Heart right ventricle (tissue), 16 donors: ENCODE measurements at places on chromosomes 12 and 14. TPM values are rescaled to one million over a fixed set of nuclear protein-coding genes. Genes with fewer than 3 reads are reported as not detected.

DNA sequence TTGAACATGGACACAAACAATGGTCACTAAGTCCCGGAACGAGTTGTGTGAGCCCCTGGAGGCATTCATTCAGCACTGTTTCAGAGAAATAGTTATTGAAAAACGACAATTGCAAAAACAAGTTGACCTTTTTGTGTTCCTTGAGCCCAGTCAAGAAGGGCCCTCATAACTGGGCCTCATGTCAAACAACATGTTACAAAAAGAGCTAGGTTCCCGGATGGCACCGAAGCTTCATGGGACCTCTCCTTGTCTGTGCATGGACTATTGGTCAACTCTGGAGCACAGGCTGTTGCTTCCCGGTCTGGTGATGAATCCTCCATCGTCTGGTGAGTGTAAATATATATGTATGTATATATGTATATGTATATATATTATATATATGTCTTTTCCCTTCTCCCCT lies 176.6 kb downstream of the ALG10 start:
- no peaks in the 10 kb centered on the region for H3K4me1 ChIP-seq
- H3K27me3 ChIP-seq = no peaks in the 10 kb centered on the region
- H3K27ac ChIP-seq = no peak overlapping the region
- no peak overlapping the region for H3K4me3 ChIP-seq

- no peaks in the 10 kb centered on the region for H3K36me3 ChIP-seq
- DNase-seq = peak; percentile 83
- peak overlapping the region; percentile 59 for H3K27ac ChIP-seq
- no peak overlapping the region for H3K4me3 ChIP-seq
Observed at GRCh38 chr12:105409801-105410471, 79.4 kb downstream of the C12orf75 start.

The KRT6C gene
- not detected for total RNA-seq

DNA sequence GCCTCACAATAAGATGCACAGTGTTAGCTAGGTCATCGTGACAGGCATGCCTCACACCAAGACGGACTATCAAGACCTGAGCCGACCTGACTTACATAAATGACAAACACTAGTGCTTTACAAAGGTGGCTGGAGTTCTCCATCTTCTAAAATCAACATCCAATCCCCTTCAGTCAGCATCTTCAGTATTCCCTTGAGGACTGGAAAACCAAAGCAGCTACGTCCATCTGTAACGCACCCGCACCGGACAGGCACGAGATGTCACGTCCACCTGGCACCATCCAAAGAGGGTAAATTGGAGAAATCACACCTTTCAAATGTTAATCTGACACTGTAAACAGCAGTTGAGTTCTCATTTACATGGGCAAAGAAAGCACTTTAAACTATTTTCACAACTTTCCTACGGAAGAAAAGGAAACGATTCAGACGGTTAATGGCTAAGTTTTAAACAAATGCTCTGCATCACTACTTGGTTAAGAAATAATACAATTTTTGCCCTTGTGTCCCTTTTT lies 130.2 kb downstream of the PRICKLE1 start:
- H3K4me1 ChIP-seq = peaks cover 9% of the 10 kb centered on the region
- peaks cover 68% of the 10 kb centered on the region for H3K36me3 ChIP-seq
- H3K27ac ChIP-seq = no peak overlapping the region
- no peak overlapping the region for H3K4me3 ChIP-seq

The RNU4-1 gene
- total RNA-seq = 2,155 TPM

The ETFBKMT gene
- total RNA-seq = 5.8 TPM

The WNT1 gene
- total RNA-seq = not detected

GRCh38 chr14:41360126-41360525 lies 246.6 kb upstream of the LRFN5 start:
- H3K4me3 ChIP-seq = no peak overlapping the region
- H3K4me1 ChIP-seq = no peaks in the 10 kb centered on the region
- no peak overlapping the region for H3K27ac ChIP-seq

- H3K27ac ChIP-seq = no peak overlapping the region
- H3K27me3 ChIP-seq = no peaks in the 10 kb centered on the region
- peaks cover 6% of the 10 kb centered on the region for H3K36me3 ChIP-seq
- no peak overlapping the region for H3K4me3 ChIP-seq
- H3K4me1 ChIP-seq = peaks cover 44% of the 10 kb centered on the region
- DNase-seq = no peak
Observed at GRCh38 chr14:60300019-60300418, 51.0 kb downstream of the PPM1A start.

DNA sequence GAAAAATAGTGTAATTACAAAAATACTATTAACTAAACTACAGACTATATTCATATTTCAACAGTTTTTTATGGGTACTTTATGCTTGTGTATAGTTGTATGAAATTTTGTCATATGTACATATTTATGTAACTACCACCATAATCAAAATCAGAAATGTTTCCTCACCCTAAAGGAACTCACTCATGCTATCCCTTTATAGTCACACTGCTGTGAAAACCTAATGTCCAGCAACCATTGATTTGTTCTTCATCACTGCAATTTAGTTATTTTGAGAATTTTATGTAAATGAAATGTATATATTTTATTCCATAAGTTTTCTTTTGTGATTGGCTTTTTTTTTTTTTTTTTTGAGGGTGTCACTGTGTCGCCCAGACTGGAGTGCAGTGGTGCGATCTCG lies 278.9 kb upstream of the SLC16A7 start:
- DNase-seq = no peak
- H3K36me3 ChIP-seq = no peaks in the 10 kb centered on the region
- no peak overlapping the region for H3K27ac ChIP-seq
- no peaks in the 10 kb centered on the region for H3K4me1 ChIP-seq

The YAF2 gene
- total RNA-seq = 67.6 TPM

GRCh38 chr14:76136476-76137110 lies 15.1 kb upstream of the GPATCH2L start:
- no peaks in the 10 kb centered on the region for H3K4me1 ChIP-seq
- no peak overlapping the region for H3K4me3 ChIP-seq
- peaks cover 91% of the 10 kb centered on the region for H3K27me3 ChIP-seq

DNA sequence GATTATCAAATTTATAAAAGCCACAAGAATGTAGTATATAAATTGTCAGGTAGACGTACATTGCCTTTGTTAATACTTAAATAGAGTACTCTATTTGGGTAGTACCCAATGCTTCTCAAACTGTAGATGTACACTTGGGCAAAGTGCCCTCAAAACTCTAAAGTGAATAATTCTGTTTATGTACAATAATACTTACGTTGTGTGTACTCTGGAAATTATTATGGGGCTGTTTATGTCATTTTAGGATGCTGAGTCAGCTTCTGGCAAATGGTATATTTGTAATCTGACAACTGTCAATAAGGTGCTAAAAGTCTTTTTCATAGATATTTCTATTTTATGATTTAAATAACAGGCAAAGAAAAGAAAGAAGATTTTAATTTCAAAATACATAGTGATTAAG lies 102.4 kb downstream of the CCDC91 start:
- no peaks in the 10 kb centered on the region for H3K36me3 ChIP-seq
- H3K27ac ChIP-seq = no peak overlapping the region
- H3K4me3 ChIP-seq = no peak overlapping the region
- H3K27me3 ChIP-seq = no peaks in the 10 kb centered on the region

DNA sequence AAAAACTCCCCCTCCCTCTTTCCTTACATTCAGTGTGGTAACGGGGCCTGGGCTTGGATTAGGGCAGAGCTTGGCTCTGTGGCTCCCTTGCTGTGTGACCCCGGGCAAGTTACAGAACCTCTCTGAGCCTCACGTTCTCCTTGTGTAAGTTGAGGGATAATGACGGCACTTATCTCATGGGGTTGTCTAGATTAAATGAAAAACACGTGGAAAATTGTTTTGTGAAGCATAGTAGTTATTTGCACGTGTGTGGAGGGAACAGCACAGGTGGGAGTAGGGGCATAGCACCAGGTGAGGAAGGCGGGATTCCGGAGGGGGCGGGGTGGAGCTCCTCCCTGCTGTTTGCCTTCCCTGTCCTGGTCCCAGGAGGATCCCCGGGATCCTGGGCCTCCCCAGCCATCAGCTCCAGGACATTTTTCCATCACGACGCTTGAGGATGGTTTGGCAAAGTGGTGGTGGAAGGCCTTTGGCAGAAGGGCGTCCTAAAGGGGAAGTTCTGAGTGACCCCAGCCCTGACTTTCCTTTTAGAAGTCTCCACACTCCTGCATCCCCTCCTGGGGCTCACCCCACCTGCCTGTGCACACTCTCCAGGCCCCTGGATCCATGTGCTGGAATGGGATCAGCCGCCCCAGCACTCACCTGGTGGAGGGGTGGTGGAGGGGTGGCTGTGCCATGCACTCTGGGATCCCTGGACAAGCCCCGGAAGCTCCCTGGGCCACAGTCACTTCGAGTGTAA lies 22.7 kb downstream of the LRTM2 start:
- no peaks in the 10 kb centered on the region for H3K27me3 ChIP-seq
- H3K4me3 ChIP-seq = no peak overlapping the region
- H3K4me1 ChIP-seq = no peaks in the 10 kb centered on the region

DNA sequence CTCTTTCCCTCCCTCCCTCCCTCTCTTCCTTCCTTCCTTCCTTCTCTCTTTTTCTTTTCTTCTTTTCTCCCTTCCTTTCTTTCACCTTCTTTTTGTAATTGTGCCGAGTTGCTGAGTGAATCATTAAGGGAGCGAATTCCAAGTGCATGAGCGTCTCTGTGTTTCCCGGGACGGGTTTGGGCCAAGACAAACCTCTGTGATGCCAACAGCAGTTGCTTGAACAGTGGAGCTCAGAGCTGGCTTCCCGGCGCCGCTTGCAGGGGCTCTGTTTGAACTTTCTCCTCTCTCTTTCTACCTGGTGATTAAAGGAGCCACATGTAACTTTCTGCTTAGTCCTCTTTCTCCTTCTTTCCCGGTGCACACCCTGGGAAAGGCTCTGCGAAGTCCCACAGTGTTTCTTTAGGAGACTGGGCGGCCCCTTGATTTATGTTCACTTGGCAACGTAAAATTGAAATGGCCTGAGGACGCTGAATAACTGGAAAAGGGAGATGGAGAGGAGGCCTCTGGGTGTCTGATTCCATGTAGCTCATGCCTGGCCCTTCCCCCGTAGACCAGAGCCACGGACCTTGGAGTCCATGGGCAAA lies 33.7 kb upstream of the MAP1LC3B2 start:
- peak; percentile 38 for DNase-seq
- H3K36me3 ChIP-seq = no peaks in the 10 kb centered on the region
- peak overlapping the region; percentile 59 for H3K27ac ChIP-seq
- peaks cover 3% of the 10 kb centered on the region for H3K4me1 ChIP-seq
- no peak overlapping the region for H3K4me3 ChIP-seq

The TTC6 gene
- not detected for total RNA-seq

- peak overlapping the region; percentile 26 for H3K27ac ChIP-seq
- no peaks in the 10 kb centered on the region for H3K4me1 ChIP-seq
Observed at GRCh38 chr12:31773223-31773750, 44.5 kb upstream of the AMN1 start.

The NXPH4 gene
- total RNA-seq = 5.8 TPM

- no peak for DNase-seq
- H3K4me3 ChIP-seq = no peak overlapping the region
- H3K36me3 ChIP-seq = no peaks in the 10 kb centered on the region
- no peak overlapping the region for H3K27ac ChIP-seq
- H3K27me3 ChIP-seq = peaks cover 79% of the 10 kb centered on the region
- no peaks in the 10 kb centered on the region for H3K4me1 ChIP-seq
Observed at GRCh38 chr14:101500061-101500460, 61.2 kb upstream of the DIO3 start.

DNA sequence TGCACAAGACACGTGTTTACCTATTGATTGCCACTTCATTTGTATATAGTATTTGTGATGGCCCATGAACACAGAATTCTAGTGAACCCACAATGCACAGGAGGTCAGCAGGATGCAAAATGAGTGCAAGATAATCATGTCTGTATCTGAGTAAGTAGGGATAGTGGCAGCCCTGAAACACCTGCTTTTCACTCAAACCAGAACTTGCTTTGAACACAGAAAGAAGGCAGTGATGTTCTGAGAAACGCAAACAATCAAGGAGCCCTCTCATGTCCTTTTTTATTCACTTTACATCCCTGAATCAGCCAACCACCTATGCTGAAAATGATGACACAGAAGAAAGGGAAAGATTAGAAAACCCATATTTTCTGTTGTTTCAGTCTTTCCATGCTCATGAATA lies 170.4 kb upstream of the AVPR1A start:
- H3K4me1 ChIP-seq = no peaks in the 10 kb centered on the region
- no peaks in the 10 kb centered on the region for H3K27me3 ChIP-seq
- no peaks in the 10 kb centered on the region for H3K36me3 ChIP-seq
- no peak for DNase-seq
- H3K27ac ChIP-seq = no peak overlapping the region

DNA sequence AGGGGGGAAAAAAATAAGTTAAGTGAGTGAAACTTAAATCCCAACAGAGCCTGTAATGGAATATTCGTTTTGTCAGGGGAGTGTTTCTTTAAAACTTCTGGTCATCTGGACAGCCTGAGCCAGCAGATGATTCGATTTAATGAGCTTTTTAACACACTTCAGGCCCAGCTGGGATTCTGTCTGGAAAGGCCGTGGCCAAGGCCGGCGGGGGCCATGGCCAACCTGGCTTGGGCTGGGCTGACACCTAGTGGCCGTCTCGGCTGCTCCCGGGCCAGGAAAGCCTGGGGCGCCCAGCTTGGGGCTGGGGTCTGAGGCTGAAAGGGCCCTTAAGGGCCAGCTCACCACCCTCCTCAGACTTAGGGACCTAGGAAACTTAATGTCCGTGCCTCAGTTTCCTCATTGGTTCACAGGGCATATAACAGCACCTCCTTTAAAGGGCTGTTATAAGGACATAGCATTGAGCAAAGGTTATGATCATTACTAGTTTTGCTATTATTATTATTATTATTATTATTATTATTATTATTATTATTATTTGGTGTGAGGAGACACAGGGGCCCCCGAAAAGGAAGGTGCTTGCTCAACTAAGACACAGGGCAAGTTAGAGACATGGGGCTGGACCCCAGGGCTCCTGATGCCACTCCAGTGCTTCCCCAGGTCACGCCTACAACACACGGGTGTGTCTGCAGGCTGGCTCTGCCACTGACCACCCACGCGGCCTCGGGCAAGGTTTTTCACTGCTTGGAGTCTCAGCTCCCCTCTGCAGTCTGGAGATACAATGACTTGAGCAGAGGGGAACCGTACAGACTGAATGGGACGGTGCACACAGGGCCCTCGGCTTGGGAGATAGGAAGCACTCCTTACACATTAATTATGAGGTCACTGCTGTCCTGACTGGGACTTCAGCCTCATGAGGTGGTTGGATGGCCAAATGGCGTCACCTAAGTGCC lies 84.0 kb downstream of the SYNE3 start:
- peaks cover 3% of the 10 kb centered on the region for H3K36me3 ChIP-seq
- no peaks in the 10 kb centered on the region for H3K27me3 ChIP-seq
- peaks cover 6% of the 10 kb centered on the region for H3K4me1 ChIP-seq
- DNase-seq = peak; percentile 60

DNA sequence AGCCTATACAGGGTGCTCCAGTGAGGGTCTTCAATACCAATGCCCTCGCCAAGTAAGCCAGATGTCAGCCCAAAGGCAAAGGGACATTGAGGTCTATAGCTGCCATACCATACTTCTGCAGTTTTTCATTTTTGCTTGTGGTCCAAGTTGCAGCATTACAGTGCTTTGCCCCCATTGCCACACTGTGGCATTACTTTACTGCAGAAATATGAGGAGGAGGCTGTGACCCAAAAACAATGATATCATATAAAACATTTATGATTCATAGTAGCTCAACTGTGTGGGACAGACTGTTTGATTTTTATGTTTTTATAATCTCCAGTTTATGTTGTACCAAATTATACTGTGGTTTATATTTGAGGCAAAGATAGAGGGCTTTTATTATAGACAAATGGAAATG lies 64.1 kb downstream of the KIAA0586 start:
- no peak for DNase-seq
- H3K36me3 ChIP-seq = no peaks in the 10 kb centered on the region
- no peaks in the 10 kb centered on the region for H3K27me3 ChIP-seq
- H3K27ac ChIP-seq = no peak overlapping the region
- H3K4me1 ChIP-seq = no peaks in the 10 kb centered on the region
